ENCODE measurements at places on chromosomes 5 and 9.

DNA sequence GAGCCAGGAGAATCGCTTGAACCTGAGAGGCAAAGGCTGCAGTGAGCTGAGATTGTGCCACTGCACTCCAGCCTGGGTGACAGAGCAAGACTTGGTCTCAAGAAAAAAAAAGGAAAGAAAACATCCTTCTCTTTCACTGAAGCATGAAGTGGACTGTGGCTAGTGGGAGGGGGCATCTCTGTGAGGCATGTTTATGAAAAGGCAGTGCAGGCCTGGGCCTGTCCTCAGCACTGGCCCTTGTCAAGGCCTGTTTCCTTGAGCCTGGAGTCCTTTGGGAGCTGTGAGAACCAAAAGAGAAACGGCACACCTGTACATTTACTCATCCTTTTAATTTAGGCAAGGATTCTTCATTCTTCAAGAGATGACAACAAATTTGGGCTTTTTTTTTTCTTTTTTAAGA, 18.3 kb upstream of the FUBP3 start:
- DNase-seq: no peak

- no peak for DNase-seq
Observed at GRCh38 chr9:110897943-110898342, 140.3 kb downstream of the LPAR1 start.

GRCh38 chr5:135823881-135824280, 10.6 kb upstream of the SLC25A48 start:
- DNase-seq: no peak

GRCh38 chr9:129933185-129934040, 98.2 kb downstream of the USP20 start:
- DNase-seq: no peak

- DNase-seq: no peak
Observed at GRCh38 chr9:122820490-122820845, 7.9 kb downstream of the PDCL start.

DNA sequence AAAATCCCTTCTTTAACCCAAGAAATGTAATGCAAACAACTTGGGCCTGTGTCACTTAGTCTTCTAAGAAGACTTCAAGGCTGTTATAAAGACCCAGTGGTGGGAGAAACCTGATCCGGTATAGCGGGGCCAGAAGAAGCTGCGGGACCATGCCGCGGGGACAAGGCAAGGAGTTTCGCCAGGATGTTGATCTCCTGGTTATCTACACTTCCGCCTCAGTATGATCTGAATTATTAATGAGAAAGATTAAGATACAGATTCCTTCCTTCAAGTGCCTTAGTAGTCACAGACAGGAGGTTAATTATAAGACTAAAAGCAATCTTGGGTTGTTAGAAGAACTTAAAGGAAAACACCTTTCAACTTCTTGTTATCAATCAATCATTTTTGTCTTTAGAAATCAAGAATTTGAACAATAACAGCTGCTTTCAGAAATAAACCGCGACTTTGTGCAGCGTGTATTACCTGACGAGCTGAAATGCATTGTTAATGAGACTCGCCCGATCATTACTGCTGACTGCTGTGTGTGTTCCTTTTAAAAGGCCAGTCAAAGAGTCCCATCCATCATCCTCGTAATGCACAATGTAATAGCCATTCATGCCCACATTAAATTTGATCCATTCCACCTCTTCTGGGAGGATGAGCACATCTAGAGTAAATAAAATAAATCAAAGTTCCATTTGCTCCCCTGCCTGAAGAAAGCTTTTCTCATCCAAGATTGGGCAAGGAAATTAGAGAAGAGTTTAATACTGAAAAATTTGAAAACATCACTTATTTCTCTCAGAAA, 22.2 kb downstream of the ERAP1 start:
- no peak for DNase-seq

GRCh38 chr5:147732291-147732883, 50.1 kb downstream of the JAKMIP2 start:
- DNase-seq: no peak

DNA sequence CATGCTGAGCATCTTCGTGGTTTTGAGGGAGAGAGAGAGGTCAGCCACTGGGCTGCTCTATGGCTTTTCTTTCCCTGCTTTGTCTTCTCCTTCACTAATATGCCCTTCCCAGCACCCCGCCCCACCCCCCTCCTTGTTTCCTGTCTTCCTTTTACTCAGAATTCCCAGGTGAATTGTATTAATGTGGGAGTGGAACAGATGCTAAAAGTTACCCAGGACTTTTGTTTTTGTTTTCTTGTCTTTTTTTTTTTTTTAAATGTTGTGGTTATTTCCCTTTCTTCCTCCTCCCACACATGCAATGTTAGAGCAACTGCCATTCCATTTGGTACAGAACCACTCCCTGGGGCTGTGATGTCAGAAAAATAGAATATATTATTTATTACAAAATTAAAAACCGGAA, 442.7 kb upstream of the CD180 start:
- DNase-seq: no peak

Data from stimulated activated CD4-positive, alpha-beta T cell treated with anti-CD3 and anti-CD28 coated beads, Interleukin-12 subunit alpha, Interleukin-12 subunit beta, amount 100 ng/mL, for 24 hours (primary cell).